Aorta (tissue), 5 donors: ENCODE measurements at places on chromosomes 11 and 22. TPM values are rescaled to one million over a fixed set of nuclear protein-coding genes. Genes with fewer than 3 reads are reported as not detected.

Gene MYEOV
- polyA plus RNA-seq = not detected

DNA sequence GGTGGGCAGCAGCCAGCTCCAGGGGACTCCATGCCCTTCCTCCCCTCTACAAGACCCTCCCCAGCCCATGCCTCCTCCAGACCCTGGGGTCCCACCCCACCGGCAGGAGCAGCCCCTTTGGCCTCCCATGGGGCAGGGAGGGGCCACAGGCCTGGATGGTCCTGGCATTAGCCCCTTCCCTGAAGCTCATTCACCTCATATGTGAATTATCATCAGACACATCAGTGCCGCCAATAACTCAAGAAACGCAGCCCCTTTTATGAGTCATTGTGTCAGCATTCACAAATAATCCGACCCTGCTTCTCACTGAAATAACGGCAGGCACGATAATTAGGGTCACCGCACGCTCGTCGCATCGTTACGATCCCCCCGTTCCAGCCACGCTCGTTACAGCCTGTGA, 124.2 kb downstream of the BRD1 start:
- H3K36me3 ChIP-seq = no peaks in the 10 kb centered on the region
- no peaks in the 10 kb centered on the region for H3K27me3 ChIP-seq
- H3K4me1 ChIP-seq = no peaks in the 10 kb centered on the region
- H3K27ac ChIP-seq = no peak overlapping the region

Gene DERL3
- polyA plus RNA-seq = 1.4 TPM

Gene KCNJ1
- polyA plus RNA-seq = not detected
